ENCODE measurements at places on chromosomes 6 and 20. TPM values are rescaled to one million over a fixed set of nuclear protein-coding genes. Genes with fewer than 3 reads are reported as not detected.

Gene C6orf163
- 0.88 TPM for total RNA-seq

Gene CALHM5
- total RNA-seq: 7.2 TPM

Gene NKAIN2
- total RNA-seq: not detected

Gene SULF2
- 2.2 TPM for total RNA-seq

Gene ADAM33
- not detected for total RNA-seq

- no peak for DNase-seq
Measured at GRCh38 chr6:4176907-4177306, 41.5 kb upstream of the ECI2 start.
